ENCODE measurements at places on chromosomes 12 and 14. TPM values are rescaled to one million over a fixed set of nuclear protein-coding genes. Genes with fewer than 3 reads are reported as not detected.

OASL gene
- 0.65 TPM for total RNA-seq

TEX52 gene
- total RNA-seq = not detected

AQP6 gene
- total RNA-seq = not detected

KLHL33 gene
- 2.0 TPM for total RNA-seq

KRT4 gene
- total RNA-seq = not detected

CDCA3 gene
- 1.5 TPM for total RNA-seq

CLBA1 gene
- 6.1 TPM for total RNA-seq

- no peak for DNase-seq
Observed at GRCh38 chr14:23787436-23787835, 151.3 kb downstream of the DHRS2 start.

DNA sequence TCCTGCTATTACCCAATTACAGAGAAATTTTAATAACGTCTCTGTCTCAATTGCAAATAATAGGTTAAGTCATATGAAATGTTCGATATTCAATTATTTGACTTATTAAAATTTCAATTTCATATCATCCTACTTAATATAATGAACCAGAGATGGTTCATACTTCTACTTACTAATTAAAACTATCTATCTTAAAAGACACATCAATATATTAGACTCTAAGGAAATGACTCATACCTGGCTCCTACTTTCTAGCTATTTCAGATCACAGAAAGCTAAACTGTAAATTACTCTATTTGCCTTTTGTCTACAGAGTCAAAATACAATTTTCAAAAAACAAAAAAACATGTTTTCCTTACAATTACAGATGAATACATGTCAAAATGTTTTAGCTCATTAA is 99.6 kb downstream of the CAPZA3 start:
- no peak for DNase-seq

DNA sequence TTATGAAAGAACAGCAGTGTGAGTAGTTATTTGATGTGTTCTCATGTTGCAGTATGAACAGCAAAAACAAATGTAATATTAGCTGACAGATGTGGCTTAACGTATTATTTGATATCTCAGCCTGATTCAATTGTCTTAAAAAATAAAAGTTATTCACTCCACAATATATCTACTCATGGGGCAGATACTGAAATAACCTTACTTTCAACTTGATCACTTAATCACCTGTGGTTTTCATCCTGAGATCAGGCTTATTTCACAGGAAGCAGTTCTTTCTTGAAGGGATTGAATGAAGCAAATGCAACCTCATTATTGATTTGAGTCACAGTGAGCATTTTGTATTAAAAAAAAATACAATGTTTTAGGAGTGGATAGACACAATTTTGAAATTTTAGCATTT is 90.3 kb downstream of the AKAP6 start:
- no peak for DNase-seq

DNA sequence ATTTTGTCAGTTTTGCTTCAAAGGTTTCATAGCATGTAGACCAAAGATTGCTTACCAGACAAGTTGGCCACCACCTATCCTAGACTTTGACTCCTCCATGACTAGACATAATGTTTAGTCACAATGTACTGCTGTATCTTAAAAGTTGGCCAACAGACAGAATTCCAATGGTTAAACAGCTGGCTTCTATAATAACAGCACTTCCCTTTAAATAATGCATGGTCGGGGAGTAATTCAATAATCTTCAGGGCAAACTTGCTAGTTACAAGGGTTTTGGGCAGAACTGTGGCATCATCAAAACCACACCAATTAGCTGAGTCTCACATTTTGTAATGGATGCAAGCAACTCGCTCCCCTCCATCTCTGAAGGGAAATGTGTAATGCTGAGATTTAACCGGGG is 56.9 kb downstream of the IGF1 start:
- no peak for DNase-seq

GRCh38 chr14:29035134-29035533 is 268.5 kb downstream of the FOXG1 start:
- DNase-seq = no peak

DNA sequence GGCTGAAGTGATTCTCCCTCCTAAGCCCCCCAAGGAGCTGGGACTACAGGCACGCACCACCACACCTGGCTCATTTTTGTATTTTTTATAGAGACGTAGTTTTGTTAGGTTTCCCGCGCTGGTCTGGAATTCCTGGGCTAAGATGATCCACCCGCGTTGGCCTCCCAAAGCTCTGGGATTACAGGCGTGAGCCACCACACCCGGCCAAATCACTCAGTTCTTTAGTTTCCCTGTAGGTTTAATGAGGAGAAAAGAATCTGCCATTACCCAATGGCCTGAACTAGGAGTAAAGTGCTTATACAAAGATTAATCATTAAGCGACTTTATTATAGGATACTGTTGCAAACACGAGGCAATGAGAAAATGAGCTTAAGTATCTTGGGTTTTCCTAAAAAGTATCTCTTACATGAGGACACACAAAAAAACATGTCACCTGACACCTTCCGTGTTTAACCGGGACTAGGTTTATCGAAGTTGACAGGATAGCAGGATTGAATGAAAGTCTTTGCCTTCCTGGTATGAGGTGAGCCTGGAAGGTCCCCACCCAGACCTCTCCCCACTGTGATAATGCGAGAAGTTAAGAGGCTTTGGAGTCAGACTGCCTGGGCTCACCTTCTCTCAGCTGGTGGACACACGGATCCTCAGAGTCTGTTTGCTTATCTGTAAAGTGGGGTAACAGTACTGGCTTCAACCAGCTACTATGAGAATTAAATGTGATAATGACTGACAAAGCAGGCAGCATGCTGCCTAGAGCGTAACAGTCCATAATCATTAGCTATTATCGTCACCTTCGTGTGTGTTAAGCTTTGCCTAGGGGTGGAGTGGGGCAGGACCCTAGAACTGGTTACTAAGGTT is 133.5 kb upstream of the KRAS start:
- DNase-seq = no peak

DNA sequence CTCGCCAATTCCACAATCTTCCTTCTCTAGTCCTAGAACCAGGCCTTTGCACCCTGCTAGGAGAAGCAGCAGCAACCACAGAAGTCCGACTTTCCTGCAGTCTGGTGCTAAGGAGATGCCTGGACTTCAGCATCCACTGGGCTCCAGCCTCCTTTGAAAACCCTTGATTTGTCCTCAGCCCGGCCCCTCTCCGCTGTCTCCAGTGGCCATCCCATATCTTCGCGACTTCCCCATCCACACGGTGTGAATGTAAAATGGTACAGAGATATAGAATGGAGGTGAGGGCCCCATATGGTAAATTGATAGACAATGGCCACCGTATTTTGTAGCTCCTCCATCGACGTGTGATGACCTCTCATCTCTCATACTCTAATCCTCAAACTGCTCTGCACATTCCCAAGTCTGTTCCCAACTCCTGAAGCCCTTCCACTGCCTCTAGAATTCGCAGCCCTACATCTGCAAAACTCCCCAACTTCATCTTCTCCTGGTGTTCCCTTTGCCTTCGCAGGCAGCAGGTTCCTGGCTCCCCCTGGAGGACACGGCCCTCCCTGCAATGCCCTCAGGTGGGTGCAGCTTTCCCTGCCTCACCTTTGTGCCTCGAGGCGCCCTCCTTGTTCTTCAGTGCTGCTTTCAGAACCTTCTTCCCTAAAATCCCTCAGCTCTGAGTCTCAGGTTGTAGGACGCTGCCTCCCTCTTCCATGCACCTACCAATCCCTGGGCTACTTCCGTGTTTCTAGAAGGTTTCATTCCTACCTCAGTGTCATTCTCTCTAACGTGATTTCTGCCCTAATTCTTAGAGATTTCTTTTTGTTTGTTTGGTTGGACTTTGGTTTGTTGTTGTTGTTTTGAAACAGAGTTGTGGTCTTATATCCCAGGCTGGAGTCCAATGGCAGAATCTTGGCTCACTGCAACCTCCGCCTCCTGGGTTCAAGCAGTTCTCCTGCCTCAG is 36.7 kb downstream of the TMBIM6 start:
- DNase-seq = no peak

DNA sequence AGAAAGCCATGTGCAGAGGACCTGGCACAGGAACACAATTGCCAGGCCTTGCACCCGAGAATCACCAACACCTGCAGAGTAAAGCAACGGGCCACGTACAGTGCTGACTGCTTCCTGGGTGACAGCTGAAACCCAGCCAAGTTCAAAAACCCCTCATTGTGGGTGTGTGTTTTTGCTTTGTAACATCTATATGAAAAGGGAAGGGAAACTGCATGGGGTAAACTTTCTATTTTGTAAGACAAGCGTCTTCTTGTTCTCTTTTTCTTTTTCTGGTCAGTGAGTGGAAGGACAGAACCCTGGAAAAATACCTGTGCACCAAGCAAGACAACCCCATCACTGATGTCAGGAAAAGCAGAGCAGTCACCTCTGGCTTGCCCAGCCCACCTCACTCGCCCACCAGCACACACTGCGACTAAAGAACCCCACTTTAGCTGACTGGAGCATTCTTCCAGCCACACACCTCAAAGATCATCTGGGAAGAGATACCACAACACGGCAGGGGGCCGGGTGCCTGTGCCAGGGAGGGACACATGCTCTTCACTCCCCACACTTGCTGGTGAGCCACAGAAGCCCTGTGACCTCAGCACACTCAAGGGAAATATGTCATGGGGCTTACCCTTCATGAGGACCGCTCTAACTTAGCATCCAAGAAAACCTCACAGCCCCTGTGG is 172.3 kb downstream of the NDUFA12 start:
- DNase-seq = no peak

DNA sequence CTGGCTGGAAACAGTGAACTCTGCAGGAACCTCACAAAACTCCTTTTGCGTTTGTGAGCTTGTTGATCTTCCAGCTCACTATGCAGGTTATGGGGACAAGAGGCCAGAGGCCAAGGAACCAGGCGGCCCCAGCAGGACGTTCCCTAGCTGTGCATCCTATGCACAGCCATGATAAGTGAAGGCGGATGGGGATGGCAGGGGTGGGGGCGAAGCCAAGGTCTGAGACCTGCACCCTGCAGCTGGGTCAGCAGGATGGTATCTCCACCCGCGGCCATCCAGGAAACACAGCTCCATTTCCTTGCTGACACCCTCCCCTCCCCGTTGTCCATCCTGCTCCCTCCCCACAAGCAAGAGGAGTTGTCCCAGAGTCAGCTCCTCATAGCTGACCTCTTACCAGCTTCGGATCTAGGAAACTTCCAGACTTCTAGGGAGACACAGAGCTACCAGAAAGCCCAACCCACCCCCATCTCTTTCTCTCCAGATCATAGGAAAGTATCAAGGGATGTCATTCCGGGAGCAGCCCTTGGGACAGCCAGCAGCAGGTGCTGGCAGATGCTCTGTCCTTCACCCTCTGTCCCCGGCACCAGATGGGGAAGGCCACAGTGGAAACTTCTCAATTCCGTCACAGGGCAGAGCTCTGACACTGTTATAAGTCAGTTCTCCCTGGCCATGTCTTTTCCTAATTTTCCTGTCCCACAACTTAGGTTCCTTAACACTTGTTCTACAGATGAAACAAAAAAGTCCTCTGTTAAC is 9.4 kb downstream of the ZBTB39 start:
- no peak for DNase-seq

GRCh38 chr12:122560138-122560537 is 33.1 kb downstream of the KNTC1 start:
- DNase-seq = no peak

- DNase-seq = no peak
Observed at GRCh38 chr14:97788364-97788763, 991.2 kb downstream of the VRK1 start.

- DNase-seq = no peak
Observed at GRCh38 chr12:75528692-75529091, 17.3 kb upstream of the KRR1 start.

DNA sequence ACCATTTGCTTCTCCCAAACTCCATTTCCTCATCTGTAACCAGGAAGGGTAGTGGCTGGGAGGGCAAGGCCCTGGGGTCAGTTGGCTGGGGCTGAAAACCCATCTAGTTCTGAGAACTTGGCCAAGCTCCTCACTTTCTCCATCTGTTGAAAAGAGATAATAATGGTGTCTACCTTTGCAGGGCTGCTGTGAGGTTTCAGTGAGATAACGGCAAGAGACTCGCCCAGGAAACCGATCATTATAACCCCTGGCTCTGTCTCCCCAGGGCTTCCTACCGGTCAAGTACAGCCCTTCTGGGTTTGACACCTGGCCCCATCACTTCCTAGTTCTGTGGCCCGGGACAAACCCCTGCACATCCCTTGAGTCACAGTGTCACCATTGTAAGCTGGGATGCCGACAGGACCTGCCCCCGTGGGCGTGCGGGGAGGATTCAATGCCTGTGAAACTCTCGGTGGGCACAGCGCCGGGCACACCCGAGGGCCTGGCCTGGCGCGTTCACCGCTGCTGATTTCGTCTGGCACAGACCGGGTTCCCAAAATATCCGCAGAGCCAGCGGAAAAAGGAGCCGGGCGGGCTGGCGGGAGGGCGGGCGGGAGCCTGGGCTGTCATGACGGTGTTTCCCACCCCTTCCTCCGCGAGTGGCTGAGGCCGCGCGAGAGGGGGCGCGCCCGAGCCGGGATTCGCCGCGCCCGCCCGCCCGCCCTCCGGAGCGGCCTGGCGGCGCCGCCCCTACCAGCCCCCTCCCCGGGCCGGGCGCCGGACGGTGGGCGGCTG is 4.4 kb downstream of the KMT5A start:
- DNase-seq = peak; percentile 32

DNA sequence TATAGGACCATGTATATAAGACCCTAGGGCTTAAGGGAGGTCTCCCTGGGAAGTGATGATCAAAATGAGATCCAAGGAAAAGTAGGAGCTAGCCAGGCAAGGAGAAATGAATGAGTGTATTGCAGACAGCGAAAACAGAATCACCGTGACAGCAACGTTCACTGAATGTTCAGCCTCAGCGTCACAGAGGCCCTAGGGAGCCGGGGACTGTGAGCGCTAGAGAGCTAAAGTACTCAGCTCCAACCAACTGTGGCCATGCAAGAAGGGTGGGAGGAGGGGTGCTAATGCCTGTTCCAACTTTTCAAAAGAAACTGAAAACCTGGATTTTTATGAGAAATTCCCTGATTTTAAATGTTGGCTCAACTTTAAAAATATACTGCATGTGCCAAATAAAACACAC is 105.5 kb upstream of the CCND2 start:
- DNase-seq = no peak

GRCh38 chr14:55731881-55732498 is 152.0 kb downstream of the KTN1 start:
- no peak for DNase-seq

GRCh38 chr12:52598966-52599365 is 2.3 kb downstream of the KRT72 start:
- DNase-seq = no peak

DNA sequence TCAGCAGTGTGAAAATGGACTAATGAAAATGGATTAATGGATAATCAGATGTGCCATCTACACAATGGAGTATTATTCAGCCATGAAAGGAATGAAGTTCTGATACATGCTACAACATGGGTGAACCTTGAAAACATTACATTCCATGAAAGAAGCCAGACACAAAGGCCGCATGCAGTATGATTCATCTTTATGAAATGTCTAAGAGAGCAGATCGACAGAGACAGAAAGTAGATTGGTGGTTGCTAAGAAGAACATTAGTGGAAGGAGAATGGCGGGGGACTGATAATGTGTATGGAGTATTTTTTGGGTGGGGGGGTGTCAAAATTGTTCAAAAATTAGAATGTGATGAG is 47.3 kb downstream of the PRKAB1 start:
- no peak for DNase-seq

GRCh38 chr14:62125793-62126192 is 363.6 kb downstream of the SNAPC1 start:
- DNase-seq = no peak

GRCh38 chr12:34400986-34401658 is 378.8 kb downstream of the ALG10 start:
- peak; percentile 8 for DNase-seq
